Fibroblast of upper back skin (primary cell): ENCODE measurements at places on chromosomes 2 and 18.

- peak; percentile 80 for DNase-seq
Observed at GRCh38 chr2:82795446-82795845, 1663.6 kb downstream of the SUCLG1 start.

- DNase-seq, result no peak
Observed at GRCh38 chr18:31576670-31577069, 15.0 kb upstream of the TTR start.

GRCh38 chr2:2294183-2294690 is 36.8 kb downstream of the MYT1L start:
- no peak for DNase-seq

DNA sequence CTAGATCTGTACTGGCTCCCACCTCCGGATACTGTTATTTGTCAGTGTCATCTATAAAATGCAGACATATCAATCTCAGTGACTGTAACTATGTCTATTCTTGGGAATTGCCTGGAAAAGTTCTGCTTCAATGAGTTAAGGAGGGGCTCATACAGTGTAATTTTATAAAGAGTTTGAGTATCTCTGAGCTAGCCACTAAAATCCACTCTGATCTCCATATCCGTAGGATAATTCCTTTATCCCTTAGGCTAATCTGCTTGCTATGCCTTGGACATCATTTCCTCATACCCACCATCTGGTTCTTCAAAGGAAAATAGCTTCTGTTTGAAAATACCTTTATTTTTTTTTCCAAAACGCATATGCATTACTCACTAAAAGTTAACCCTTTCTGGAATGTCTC is 863.2 kb downstream of the SUCLG1 start:
- peak; percentile 76 for DNase-seq

DNA sequence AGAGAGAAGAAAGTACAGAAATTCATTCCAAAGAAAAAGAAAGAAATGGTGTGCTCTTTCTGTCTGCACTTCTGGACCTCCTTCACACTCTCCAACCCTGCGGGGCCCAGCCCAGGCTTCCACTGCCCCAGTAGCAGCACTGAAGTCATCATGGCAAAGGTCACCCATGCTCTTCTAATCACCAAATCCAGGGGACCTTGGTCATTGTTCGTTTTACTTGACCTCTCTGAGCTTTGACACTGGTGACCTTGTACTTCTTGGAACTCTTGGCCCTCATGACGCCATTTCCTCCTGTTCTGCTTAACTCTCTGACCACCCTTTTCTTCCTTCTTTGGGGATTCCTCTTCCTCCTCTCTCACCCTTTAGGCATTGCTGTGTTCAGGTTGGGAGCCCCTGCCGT is 105.6 kb downstream of the SMAD7 start:
- DNase-seq, result no peak

DNA sequence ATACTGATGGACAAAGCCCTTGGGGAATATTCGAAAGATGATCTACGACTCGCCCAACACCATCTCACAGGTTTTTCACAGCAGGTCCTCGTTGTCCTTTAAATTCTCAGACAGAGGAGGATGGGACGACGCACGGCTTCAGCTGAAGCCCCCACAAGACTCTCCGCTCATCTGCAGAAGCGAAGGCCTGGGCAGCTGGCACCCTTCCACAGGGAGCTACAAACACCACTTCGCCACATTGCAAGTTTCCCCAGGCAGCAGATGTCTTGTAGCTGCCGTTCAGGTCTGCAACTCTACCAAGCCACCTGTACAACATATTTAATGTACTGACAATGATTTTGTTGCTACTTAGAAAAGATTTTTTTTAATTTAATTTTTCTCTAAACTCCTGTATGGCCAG is 642.9 kb downstream of the ZEB2 start:
- DNase-seq, result no peak

DNA sequence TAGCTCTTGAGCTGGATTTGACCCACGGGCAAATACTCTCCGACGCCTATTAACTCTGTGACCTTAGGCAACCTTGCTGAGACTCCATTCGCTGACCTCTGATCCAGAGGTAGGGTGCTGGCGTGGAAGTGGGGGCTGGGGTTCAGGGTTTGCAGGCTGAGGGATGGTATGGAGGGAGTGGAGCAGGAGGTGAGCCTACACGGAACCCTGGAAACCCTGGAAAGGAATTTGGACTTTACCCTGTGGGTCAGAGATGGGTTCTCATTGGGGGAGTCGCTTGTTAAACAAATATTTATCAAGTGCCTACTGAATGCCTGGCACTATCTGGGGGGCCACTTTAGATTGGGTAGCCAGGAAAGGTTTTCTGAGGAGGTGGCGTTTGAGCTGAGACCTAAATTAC is 58.2 kb upstream of the FZD7 start:
- DNase-seq, result no peak

DNA sequence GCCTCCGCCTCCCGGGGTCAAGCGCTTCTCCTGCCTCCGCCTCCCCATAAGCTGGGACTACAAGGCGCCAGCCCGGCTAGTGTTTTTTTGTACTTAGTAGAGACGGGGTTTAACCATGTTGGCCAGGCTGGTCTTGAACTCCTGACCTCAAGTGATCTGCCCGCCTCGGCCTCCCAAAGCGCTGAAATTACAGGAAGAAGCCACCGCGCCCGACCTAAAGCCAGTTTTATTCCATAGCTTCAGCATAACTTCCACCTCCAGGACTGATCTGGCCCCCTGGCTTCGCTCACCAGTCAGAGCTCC is 783 bp upstream of the TXNL4A start:
- no peak for DNase-seq

GRCh38 chr2:143355870-143356269 is 226.7 kb downstream of the ARHGAP15 start:
- DNase-seq, result no peak

- peak; percentile 14 for DNase-seq
Observed at GRCh38 chr18:80104364-80104779, 4.7 kb upstream of the ADNP2 start.

- DNase-seq, result no peak
Observed at GRCh38 chr2:191687867-191688266, 9.9 kb downstream of the NABP1 start.

DNA sequence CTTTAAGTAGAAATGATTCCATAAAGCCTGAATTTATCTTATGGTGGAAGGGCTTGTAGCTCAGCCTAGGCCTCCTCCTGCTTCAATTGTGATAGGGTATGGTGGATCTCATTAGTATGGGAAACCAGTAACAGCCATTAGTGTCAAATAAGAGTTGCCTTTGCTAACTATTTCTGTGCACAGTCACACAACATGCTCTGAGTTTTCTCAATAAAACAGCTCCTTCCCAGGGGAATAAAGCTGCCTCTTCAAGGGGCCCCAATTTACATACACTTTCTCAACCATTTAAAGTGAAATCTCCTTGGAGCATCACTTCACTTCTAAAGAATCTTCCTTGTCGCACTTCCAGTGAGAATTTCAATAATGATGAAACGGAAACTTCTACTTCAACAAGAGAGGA is 53.4 kb downstream of the KLF7 start:
- no peak for DNase-seq

DNA sequence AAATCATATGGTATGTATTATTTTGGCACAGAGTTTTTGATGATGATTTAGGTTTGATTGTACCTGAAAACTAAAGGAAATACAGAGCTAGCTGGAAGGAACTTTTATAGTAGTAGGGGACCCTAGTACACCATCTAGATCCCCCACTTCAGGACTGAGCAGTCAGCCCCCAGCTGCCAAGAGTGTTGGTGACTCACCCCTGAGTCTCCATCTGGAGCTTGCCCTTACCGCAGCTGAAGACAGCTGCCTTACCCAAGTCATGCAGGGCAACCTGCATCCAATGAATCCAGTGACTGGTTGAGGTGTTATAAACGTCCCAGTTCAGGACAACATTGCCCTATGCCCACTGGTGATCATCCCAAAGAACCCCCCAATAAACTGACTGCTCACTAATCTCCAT is 15.3 kb downstream of the PMS1 start:
- peak; percentile 61 for DNase-seq

DNA sequence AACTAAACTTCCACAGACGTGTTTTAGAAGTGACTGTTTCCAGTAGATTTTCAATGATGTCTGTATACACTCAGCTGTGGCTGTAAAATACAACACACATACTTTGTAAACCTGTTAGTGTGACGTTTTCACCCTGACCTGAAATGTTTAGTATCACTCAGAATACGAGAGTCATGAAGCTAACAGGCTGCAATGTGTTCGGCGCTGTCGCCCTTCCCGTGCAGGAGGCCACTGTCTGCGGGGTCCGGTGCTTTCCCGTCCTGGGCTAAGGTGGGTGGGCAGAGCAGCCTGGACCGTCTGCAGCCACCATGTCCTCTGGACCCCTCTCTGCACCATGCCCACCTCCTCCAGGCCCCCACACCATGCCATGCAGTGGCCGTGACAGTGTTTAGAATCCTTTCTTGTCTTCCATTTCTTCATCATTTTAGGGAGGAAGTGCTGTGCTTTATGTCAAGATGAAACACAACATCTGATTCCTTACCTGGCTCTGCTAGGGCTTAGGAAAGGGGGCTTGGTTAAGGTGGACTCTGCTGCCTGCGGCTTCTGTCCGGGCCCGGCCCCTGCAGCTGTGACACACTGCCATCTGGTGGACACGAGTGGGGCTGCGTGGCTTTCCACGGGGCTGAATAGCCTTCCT is 53.8 kb upstream of the RBM44 start:
- DNase-seq, result peak; percentile 49

- DNase-seq, result no peak
Observed at GRCh38 chr2:208413931-208414330, 7.3 kb downstream of the PTH2R start.

DNA sequence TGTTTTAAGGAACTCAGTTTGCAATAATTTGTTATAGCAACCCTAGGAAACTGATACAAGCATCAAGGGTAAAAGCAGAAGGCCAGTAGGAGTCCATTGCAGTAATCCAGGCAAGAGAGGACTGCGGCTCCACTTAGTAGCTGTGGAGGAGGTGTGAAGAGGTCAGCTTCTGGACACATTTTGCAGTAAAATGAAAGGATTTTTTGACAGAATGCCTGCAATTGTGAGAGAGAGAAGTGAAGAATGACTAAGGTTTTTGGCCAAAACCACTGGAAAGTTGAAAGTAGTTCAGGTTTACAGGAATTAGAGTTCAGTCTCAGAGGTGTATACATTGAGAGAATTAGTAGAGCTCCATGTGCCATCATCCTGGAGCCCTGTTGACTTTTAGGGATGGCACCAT is 129.5 kb downstream of the RHBDD1 start:
- peak; percentile 36 for DNase-seq

GRCh38 chr2:20604951-20605381 is 45.9 kb downstream of the HS1BP3 start:
- DNase-seq, result peak; percentile 94

DNA sequence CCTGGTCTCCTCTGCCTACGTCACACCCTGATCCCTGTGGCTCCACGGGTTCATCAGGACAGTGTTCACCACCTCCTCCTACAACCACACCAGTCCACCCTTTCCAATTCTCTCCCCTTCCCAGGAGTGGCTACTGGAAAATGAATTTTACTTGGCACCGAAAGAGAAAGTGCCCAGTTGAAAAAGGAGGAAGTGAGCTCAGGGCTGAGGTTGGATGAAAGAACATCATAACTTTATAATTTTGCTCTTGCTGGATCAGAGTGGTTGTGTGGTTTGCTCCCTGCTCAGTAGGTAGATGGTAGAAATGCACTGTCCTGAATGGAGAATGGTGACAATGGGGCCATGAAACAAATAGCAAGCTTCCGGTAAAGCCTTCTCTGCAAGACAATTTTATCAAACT is 140.3 kb upstream of the DDX18 start:
- DNase-seq, result no peak

DNA sequence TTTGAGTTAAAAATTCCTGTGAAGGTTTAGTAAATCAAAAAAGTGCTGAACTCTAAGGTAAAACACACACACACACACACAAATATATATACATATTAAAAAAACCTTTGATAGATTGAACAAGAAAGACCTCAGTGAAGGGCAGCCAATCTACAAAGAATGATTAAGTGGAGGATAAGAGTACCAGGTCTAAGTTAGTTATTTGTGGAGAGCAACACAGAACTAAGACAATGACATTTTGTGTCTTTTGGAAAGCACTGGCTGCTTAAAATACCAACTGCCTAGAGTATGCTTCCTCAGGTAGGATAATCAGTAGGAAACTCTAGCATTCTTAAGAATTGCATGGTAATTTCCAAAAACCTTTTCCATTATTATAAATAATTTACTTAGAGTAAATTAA is 481.4 kb upstream of the SYT4 start:
- no peak for DNase-seq

- no peak for DNase-seq
Observed at GRCh38 chr2:78839259-78839658, 186.2 kb upstream of the REG3G start.

GRCh38 chr2:241873803-241874110 is 4.2 kb downstream of the RTP5 start:
- DNase-seq, result no peak

GRCh38 chr18:79552140-79552631 is 127.4 kb upstream of the CTDP1 start:
- no peak for DNase-seq
